Psoas muscle (tissue), 8 donors: ENCODE measurements at places on chromosomes 1 and 21.

GRCh38 chr1:11629184-11630016, 24.8 kb downstream of the FBXO2 start:
- DNase-seq = no peak

DNA sequence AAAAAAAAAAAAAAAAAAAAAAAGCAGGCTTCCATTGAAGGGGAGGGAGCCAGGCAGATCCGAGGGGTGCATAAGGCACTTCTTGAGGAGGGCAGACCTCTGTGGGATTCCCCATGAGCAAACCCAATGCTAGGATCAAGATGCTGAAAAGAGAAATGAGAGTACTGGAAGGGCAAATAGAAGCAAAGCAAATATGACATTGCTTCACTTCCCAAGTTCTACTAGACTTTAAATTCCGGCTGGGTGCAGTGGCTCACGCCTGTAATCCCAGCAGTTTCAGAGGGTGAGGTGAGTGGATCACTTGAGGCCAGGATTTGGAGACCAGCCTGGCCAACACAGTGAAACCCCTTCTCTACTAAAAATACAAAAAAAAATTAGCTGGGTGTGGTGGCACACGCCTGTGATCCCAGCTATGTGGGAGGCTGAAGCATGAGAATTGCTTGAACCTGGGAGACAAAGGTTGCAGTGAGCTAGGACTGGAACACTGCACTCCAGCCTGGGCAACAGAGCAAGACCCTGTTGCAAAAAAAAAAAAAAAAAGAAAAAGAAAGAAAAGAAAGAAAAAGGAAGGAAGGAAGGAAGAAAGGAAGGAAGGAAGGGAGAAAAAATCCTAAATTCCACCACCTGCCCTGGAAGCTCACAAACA, 23.1 kb upstream of the PALMD start:
- no peak for DNase-seq

GRCh38 chr1:177145106-177146070, 19.1 kb downstream of the ASTN1 start:
- no peak for DNase-seq

DNA sequence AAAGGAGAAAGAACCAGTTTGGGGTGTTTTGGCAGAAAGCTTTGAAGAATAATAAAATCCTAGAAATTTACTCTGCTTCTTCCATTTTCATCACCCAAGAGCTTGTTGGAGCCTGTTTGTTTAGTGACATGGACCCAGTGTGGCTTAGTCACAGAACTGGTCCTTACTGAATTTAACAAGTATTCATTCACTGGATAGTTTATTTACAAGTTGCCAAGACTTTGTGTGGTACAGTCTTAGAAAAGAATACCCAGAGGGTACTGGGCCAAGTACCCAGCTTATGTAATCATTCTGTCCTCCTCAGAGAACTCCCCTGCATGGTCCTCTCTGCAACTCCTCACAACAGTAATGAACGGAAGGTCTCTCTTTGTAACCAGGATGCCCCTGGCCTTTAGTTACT, 16.4 kb downstream of the RAB4A start:
- no peak for DNase-seq

DNA sequence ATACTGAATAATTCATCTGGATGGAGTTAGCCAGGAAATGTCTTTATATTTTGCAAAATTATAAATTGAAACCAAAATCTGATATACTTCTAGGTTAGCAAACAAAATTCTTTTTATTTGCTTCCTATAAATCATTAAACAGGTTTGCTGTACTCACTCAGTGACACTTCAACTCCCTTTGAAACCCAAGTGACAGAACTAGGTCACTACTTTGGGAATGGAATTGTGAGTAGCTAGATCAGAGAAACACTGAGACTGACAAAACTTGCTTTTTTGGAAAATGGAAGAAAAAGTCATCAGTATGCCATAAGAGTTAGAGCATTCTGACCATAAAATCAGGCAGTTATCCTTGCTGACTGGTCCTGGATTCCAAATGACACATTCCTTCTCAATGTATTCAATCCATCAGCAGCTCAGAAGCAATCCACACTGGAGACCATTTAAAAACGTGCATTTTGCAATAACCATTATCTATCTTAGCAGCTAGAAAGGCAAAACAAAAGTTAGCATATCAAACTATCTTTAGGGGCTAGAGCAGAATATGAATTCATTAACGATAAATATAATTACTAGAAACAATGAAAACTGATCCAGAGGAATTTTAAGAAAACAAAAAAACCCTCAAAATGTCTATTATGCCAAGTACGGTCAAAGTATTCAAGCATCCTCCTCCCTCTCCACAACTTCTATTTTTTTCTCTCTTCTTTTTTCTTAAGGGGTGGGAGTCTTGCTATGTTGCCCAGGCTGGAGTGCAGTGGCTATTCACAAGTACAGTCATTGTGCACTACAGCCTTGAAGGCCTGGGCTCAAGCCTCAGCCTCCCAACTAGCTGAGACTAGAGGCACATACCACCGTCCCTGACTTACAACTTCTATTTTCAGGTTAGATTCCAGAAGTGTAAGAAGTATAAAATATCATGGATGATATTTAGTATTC, 60.1 kb downstream of the HNRNPR start:
- no peak for DNase-seq

- no peak for DNase-seq
Measured at GRCh38 chr1:214847071-214847810, 235.3 kb upstream of the KCNK2 start.

DNA sequence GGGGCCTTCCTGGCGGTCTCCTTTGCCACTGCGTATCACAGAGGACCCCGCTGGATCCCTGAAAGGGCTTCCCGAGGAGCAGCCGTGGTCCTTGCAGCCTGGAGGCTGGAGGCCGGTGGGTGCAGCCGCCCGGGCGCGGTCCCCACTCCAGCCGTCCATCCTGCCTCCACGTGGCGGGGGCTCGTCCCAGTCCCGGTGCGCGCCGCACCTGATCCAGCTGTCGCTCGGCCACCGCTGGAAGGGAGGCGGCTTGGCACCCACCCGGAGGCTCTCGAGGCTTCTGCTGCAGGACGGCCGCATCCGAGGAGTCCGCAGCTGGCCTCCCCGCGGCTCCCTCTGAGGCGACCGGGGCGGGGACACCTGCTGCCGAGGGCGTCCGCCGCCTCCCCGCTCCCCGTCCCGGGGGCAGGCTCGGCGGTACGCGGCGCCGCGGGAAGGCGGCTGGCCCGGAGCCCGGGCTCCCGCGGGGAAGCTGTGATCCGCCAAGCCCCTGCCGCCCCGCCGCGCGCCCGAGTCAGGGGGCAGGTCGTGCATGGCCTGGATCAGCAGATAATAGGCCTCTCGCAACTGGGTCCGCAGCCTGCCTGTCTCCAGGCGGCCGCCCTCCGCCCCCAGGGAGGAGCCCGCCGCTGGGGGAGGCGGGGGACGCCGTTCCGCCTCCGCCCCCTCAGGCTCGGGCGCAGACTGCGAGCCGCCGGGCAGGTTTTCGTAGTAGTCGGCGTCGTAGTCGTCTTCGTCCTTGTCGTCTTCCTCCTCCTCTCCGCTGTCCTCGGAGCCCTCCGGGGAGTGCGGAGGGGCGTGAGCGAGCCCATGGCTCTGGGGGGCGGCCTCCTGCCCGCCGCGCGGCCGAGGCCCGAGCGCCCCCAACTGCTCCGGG, at the start of gene SYDE2:
TSS of gene SYDE2 (minus strand) at position 554 of the 877 bp plus-strand sequence. CDS start at position 534, 20 bp downstream.
- peak; percentile 86 for DNase-seq

- DNase-seq = no peak
Measured at GRCh38 chr21:28431527-28432200, 561.0 kb downstream of the LTN1 start.

DNA sequence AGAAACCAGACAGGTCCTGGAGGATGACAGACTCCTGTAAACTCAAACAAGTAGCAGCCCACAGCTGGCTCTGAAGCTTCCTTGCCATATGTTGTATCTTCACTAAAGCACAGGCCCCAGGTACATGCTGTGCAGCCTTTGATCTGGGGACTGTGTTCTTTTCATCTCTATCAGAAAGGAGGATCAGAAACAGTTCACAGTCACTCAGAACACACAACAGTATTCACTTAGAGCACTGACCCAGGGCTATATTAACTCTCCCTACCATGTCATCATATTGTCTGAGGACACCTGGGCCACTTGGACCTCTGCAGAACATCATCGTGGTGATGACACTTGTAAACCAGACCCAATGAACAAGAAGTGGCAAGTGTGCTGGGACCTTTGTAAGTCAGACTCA, 222.0 kb downstream of the SETD4 start:
- no peak for DNase-seq

GRCh38 chr1:164950541-164950986, 391.6 kb downstream of the PBX1 start:
- no peak for DNase-seq

GRCh38 chr1:28803051-28803450, 8.9 kb upstream of the OPRD1 start:
- DNase-seq = no peak

- DNase-seq = no peak
Measured at GRCh38 chr1:48760857-48761256, 15.8 kb downstream of the BEND5 start.

DNA sequence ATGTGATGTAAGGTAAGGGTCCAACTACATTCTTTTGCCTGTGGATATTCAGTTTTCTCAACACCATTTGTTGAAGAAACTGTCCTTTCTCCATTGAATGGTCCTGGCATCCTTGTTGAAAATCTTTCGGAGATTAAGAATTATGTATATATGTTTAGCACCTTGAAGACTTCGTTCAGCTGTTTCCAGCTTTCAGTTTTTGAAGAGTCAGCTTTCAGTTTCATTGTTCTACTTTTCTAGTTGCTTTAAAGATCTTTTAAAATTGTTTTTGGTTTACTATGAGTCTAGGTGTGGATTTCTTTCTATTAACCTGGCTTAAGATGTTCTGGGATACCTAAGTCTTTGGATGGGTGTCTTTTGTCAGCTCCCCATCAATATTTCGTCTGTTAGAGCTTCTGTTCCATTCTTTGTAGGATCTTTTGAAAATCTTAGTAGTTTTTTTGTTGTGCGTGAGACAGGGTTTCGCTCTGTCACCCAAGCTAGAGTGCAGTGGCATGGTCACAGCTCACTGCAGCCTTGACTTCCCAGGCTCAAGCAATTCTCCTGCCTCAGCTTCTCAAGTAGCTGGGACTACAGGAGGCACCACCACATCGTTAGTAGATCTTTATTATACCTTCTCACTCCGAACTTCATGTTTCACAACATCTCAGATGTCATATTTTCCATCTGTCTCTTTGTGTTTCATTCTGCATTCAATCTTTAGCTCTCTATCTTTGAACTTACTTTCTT, 353.5 kb upstream of the B3GALT2 start:
- DNase-seq = no peak

- no peak for DNase-seq
Measured at GRCh38 chr1:1176931-1177330, 3.3 kb downstream of the TTLL10 start.

DNA sequence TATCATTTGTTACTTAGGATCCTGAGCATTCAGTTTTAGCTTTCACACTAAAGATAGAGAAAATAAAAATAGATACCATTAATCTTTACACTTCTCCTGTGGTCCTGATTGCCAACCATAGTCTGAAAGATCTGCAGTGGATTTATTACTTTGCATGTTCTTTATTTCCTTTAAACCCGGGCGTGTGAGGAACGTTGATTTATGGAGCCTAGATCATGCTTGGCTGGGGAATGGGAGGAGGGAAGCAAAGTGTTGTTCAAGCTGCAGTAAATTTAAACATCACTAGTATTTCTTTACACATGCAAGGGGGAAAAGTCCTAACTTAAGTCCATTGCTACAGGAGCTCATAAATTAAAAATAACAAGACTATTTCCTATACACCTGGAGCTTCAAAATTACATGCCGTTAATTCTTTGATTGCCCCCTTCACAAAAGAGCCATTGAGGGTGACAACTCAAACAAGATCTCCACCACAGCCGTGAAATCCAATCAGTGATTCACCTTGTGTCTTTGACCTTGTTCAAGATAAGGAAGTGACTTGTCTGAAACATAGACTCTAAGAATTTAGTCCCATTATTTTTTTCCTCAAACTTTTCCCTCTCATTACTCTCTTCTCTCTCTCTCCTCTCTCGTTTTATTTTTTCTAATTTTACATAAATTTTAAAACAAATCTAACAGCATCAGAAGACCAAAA, 282.7 kb downstream of the KIF26B start:
- no peak for DNase-seq
